ENCODE measurements at places on chromosomes 1 and 21.

DNA sequence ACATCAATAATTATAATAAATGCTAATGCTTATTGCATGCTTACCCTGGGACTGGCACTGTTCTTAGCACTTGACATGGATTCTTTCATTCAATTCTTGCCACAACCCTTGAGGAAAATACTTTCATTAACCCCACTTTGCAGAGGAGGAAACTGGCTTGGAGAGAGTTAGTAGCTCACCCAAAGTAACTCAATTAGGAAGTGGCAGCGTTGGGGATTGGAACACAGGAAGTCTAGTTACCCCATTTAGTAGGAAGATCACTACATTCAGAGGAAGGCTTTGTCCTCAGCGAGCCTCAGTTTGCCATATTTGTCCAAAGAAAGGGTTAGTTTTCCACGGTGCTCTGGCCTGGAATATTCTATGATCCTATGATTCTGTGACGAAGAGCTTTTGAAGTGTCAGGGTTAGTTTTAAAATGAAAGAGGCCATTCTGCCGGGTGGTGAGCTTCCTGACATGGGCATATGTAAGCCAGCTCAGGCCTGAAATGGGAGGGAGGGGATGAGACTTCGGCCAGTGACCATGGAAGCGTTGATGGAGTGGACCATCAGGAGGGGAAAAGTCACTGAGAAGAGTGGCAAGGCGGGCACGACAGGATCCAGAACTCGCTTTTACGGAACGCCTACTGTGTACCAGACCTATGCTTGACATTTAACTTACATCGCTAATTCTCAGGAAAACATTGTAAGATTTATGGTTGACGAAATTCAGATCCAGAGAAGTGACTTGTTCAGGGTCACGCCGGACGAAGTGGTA is 28.2 kb upstream of the EPB41 start:
- no peak for DNase-seq

- no peak for DNase-seq
Observed at GRCh38 chr1:212104586-212105325, 69.2 kb downstream of the DTL start.

DNA sequence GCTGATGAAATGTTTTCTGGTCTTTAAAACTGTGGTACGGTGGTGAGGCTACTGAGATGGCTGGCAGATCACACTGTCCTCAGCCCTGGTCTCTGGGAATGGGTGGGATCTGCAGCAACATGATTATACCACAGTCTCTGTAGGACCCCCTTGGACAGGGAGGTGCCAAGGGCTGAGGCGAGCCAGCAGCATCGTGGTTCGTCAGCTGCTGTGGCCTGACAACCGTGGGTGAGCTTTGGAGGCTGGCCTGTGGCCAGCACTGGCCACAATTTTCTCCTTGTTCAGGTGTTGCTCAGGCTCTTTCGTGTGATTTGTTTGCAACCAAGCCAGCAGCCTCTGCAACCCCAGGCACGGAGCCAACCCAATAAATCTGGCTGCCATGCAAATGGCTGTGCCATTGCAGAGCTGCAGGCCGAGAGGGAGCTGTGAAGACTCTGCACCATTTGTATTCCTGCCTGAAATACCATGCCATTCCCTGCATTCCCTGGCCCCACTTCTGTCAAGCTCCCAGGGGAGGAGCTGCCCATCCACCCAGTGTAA is 70.9 kb downstream of the PCP4 start:
- DNase-seq, result no peak

DNA sequence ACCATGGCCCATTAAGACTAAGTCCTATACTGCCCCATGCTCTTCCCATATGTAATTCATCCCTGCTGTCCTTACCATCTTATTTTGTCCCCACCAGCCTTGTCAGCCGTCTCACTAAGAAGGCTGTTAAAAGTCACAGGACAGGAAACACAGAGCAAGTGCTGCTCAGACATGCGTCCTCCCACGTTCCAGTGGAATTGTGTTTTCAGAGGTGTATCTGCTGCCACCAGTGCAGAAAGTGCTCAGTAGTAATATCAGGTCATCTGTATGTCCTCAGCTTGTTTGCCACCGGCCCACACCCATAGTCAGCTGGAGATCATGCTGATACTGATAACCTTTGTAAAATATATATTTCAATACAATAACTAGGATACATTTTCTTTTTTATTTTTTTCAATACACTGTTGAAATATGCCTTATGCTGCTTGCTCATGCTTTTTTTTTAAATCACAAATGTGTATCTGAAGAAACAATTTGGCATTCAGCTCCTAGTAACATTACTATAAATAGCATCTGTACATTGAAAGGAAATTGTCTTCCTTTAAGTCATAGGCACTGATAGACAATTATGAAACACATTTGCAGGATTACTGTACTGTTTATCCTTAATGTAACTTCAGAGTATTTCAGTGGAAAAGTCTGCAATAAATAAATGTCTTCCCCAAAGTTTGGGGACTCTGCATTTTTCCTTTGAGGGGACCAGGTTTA is 156.9 kb downstream of the EDEM3 start:
- no peak for DNase-seq

DNA sequence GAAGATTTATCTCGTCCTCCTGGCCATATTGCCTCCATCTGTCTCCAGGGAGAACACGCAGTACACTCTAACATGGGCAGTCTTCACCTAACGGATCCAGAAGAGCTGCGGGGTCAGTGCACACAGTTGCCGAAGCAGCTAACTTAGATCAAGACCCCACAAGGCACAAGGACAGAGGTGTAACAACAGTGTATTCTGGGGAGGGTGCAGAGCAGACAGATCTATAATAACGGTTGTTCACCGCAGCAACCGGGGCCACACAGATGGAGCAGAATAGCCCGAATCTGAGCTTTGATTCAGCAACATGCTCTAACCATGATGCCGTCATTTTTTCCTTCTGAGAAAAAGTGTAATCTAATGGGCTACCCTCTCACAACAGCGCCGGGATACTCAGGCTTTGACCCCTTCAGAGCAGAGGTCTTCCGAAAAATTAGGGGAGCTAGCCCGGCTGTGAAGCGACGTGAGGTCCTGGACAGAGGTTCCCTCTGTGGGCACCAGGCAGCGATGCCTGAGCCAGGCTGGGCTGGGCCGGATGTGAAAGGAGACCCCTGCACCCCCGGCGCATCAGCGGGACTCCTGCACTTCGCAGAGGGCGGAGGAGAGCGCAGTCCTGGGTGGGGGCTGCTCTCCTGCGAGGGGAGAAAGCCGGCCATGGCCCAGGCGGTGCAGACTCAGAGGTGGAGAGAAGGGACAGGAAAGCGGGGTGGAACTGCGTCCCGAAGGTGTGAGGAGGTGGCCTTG is 57.5 kb downstream of the BCL9 start:
- no peak for DNase-seq

GRCh38 chr1:168273575-168273974 is 7.1 kb upstream of the TBX19 start:
- no peak for DNase-seq

GRCh38 chr1:161899091-161899490 is 124.6 kb downstream of the OLFML2B start:
- no peak for DNase-seq

DNA sequence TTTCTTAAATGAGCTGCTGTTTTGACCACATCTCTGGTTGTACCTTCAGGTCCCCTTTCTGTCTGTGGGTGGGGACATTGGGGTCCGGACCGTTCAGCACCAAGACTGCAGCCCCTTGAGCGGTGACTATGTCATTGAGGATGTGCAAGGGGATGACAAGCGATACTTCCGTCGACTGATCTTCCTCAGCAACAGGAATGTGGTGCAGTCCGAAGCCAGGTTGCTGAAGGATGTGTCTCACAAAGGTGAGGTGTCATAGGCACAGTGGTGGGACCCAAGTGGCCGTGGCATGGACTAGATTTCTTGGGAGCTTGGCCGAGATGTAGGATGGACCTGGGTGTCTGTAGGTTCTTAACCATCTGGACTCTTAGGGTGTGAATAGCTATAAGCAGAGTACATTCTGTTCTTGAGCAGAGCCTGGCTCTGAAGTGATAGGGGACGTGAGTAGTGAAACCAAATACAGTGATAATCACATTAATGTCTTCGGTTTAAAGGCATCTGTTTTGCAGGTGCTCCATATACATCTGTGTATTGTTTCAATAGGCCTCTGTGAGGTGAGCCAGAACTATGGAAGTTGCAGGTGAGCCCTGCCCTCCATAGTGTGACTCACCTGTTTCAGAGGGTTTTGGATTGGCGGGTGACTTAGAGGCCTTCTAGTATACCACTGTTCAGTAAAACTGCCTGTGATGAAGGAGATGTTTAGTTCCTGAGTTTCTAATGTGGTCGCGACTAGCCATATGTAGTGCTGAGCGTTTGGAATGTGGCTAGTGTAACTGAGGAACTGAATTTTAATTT is 6.4 kb downstream of the METTL13 start:
- DNase-seq, result no peak

- no peak for DNase-seq
Observed at GRCh38 chr1:152089014-152089674, at the start of gene TCHHL1. TSS of gene TCHHL1 (minus strand) at chr1:152089064. CDS start at chr1:152088143, 921 bp downstream.

DNA sequence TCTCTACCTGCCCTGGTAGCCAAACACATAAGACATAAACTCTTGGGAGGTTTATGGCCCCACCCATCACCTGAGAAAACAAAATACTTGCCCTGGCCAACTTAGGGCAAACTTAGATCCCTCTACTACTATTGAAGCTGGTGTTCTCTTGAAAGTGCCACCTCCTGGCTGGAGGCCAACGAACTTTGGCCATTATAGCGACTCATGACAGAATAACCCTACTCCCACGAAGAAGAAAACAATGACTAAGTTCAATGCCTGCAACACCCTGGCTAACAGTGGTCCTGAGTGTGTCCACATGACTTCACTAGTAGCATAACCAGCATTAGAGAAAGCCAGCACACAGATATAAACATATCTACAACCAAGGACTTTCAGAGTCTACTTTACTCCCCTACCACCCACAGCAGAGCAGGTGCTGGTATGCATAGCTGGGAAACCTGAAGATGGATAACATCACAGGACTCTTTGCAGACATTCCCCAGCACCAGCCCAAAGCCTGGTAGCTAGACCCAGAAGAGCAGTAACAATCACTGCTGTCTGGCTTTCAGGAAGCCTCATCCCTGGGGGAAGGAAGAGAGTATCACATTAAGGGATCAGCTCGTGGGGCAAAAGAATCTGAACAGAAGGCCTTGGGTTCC is 81.0 kb downstream of the SLC30A10 start:
- no peak for DNase-seq

- no peak for DNase-seq
Observed at GRCh38 chr1:208254862-208255261, 10.7 kb upstream of the PLXNA2 start.

DNA sequence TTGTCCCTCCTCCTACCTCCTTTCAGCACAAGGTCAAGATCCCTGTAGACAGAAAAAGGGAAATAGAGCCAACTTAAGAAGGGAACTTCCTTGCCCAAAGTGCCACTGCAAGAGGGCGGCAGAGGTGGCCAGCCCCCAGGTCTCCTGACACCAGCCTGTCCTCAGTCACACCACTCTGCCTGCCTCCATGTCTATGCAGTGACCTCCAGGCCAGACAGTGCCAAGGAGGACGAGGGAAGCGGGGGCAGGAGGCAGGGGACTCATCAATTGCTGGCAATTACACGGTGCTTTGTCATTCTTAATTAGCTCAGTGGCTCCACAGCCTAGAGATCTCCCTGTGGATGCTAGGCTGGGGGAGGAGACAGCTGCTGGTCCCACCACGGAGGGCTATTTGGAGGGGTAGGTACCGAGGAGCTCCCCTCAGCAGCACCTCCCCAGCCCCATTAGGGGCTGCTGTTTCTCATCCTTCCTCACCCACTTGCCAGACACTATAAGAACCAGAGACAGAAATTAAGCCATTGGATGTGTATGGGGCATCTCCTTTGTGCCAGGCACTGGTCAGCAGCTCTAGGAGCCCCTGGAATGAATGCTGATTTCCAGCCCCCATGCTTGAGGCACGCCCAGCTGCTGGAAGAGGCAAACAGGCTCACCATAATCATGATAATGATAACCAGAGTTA is 6.1 kb upstream of the LDLRAP1 start:
- no peak for DNase-seq

GRCh38 chr1:11501491-11501897 is 22.5 kb downstream of the DISP3 start:
- DNase-seq, result no peak

- peak; percentile 20 for DNase-seq
Observed at GRCh38 chr1:21814241-21814918, 2.3 kb downstream of the LDLRAD2 start.

DNA sequence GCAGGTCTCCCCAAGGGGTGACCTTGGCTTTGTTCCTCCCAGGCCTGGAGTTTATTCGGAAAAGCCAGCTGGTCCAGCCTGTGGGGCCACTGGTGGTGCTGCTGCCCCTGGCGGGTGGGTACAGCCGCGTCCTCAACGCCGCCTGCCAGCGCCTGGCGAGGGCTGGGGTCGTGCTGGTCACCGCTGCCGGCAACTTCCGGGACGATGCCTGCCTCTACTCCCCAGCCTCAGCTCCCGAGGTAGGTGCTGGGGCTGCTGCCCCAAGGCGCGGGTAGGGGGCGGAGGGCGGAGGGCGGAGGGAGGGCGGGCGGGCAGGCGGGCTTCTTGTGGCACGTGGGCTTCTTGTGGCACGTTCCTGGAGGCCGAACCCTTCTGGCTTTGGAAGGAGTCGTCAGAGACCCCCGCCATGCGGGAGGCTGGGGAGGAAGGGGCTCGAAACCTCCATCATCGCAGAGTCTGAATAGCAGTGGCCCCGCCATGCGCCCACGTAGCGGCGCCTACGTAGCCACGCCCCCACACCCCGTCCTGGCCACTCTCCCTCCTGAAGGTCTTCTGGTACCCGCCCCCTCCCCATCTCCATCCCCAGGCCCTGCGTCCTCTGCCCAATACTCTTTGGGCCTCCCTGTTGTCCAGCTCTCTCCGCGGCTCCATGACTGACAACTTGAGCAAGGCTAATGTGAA is 16.7 kb downstream of the PCSK9 start:
- DNase-seq, result no peak

DNA sequence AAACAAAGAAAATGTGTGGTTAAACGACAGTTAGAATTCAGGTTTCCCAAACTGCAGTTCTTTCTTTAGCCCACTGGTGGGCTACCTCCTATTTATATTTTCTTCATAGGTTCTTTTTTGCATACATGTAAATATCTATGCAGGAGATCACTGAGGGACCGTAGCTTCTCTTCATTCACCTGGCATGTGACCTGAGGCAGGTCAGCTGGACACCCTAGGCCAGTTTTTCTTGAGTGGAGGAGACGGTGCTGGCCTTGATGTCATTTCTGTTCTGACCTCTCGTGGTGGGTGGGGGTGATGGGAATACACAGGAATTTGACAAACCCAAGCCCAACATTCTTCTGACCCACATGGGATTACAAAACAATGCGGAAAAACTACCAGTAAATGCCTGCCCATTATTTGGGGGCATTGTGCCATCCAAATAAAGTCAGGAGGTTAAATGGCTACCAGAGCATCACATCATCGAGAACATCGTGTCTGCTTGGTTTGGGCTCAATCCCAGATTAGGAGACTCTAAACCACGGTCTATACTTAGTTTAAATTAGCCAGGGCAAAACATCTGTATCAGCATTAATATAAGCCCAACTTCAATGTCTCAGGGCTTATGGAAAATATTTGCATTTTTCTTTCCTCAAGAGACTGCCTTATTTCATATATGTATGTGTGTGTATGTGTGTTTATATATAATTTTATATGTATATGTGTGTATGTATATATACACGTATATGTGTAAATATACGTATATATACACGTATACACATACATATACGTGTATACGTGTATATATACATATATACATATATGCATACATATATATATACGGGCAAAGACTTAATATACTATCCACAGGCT is 7.4 kb upstream of the IRF2BP2 start:
- DNase-seq, result no peak

GRCh38 chr1:231953660-231954059 is 327.1 kb downstream of the DISC1 start:
- no peak for DNase-seq

Measured in stimulated activated CD4-positive, alpha-beta T cell treated with anti-CD3 and anti-CD28 coated beads, Interleukin-15, amount 100 ng/mL, for 1 hour (primary cell).